H9 (cell line): ENCODE measurements at places on chromosomes 6 and 20. TPM values are rescaled to one million over a fixed set of nuclear protein-coding genes. Genes with fewer than 3 reads are reported as not detected.

The ZSCAN23 gene
- 2.9 and 4.1 TPM in 2 replicates for total RNA-seq

The MUC22 gene
- not detected in 2 replicates for total RNA-seq

The EXOC2 gene
- total RNA-seq: 29.7 and 29.9 TPM in 2 replicates

GRCh38 chr20:663315-664090, 10.5 kb upstream of the SRXN1 start:
- DNase-seq: peak; percentile 77

GRCh38 chr6:6697620-6698019, 109.1 kb downstream of the LY86 start:
- DNase-seq: no peak

GRCh38 chr6:113723182-113723581, 134.0 kb upstream of the MARCKS start:
- no peak for DNase-seq

GRCh38 chr20:14544688-14545087, 207.3 kb upstream of the FLRT3 start:
- no peak for DNase-seq
